ENCODE measurements at places on chromosomes 7 and 10.

- no peak for DNase-seq
These were observed 40.4 kb upstream of the RASGEF1A start for GRCh38 chr10:43307306-43307705.

- no peak for DNase-seq
These were observed 25.5 kb upstream of the C10orf67 start for GRCh38 chr10:23370106-23370505.

GRCh38 chr7:157782041-157782440, 445.2 kb downstream of the DNAJB6 start:
- no peak for DNase-seq

DNA sequence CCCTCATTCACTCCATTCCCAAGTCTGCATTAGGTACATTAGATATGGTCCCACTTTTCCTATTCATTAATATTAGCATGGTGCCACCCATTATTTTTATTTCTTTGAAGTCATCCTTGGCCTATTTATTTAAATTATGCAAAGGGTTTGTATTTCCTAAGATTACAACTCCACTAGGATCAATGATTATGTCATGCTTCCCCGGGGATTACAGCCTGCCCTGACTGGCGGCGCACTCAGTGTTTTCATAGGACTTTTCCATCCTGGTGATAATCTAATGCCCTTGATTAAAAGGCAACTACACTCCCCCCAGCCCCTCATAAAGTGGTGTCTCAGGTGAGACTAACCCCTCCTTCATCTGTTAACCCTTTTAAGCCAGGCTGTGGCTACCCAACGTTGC, 187.2 kb downstream of the POU6F2 start:
- DNase-seq = no peak

DNA sequence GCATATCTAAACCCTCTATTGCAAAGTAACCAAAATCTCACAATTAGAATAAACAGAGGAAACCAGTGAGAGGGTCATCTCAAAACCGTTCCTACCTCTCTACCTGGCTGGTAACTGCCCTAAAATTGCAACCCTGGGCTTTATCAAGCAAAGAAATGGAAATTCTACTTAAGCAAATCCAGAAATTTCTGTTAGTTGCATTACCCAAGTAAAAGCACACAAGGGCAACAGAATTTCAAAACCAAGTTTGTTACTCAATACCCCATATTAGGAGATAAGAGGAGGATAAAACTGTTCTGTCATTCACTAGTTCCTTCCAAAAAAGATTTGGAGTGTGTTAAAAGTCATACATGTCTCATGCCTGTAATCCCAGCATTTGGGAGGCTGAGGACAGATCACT, 195.3 kb downstream of the FAM107B start:
- DNase-seq = no peak

- no peak for DNase-seq
These were observed 260.6 kb downstream of the WDR37 start for GRCh38 chr10:1316809-1317143.

GRCh38 chr10:51663086-51663485, 36.3 kb downstream of the CSTF2T start:
- no peak for DNase-seq

- no peak for DNase-seq
These were observed 446.4 kb downstream of the SDK1 start for GRCh38 chr7:3747467-3747866.

DNA sequence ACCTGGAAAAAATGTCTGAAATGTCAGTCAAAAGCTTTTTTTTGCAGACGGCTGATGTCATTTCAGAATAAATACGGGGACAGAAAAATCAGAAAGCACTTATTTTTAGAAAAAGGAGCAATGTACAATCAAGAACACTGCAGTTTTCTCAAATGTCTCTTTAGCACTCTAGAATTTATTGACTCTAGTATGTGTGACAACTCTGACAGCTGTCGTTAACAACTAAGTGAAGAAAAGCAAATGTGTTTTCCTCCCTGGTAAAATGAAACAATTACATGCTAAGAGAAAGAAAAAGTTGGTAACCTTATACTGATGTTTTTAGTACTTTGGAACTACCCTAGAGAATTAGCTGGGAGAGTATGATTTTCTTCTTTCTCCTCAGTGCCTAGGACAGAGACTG, 497.4 kb downstream of the GRM8 start:
- no peak for DNase-seq

DNA sequence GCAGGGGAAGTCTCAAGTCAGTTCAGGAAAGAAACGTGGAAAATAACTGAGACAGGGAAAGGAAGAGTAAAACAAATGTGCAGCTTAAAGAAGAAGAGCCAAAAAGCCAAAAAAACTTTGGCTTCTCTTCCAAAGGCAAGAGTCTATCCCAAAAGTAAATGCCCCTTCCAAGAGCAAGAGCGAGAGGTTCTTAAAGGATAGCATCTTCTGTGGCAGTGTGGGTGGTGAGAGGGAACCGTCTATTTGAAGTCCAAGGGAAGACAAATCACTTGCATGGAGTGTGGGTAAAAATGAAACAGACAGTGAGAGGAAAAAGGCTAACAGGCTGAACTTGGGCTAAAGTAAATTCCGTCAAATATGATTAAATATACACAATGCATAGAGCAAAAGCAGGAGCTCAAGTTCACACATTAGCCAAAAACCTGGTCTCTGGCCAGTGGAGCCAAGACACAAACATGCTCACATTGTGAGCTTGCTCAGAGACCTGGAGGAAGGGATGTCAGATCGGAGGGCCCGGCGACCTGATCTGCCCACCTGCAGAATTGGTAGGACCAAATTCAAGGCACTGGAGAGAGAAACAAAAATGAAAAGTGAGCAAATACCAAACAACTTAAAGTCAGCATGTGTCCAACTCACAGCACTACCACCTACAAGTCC, 87.0 kb downstream of the PIK3CG start:
- no peak for DNase-seq

GRCh38 chr7:28292834-28293526, 112.4 kb upstream of the JAZF1 start:
- no peak for DNase-seq

DNA sequence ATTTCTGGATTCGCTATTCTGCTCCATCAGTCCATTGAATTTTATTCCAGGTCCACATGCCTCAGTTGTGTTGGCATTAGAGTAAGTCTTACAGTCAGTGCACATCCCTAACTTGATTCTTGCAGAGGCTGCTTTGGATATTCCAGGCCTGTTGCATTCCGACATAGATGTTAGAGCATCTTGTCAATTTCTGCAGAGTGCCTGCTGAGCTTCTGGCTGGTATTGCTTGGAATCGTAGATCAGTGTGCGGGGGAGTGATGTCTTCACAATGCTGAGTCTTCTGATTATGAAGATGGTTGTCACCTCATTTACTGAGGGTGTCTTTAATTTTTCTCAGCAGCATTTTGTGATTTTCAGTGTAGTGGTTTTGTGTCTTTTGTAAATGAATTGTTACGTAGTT, 45.2 kb downstream of the INPP5A start:
- no peak for DNase-seq

GRCh38 chr10:63769367-63769766, 248.2 kb downstream of the REEP3 start:
- DNase-seq = no peak

DNA sequence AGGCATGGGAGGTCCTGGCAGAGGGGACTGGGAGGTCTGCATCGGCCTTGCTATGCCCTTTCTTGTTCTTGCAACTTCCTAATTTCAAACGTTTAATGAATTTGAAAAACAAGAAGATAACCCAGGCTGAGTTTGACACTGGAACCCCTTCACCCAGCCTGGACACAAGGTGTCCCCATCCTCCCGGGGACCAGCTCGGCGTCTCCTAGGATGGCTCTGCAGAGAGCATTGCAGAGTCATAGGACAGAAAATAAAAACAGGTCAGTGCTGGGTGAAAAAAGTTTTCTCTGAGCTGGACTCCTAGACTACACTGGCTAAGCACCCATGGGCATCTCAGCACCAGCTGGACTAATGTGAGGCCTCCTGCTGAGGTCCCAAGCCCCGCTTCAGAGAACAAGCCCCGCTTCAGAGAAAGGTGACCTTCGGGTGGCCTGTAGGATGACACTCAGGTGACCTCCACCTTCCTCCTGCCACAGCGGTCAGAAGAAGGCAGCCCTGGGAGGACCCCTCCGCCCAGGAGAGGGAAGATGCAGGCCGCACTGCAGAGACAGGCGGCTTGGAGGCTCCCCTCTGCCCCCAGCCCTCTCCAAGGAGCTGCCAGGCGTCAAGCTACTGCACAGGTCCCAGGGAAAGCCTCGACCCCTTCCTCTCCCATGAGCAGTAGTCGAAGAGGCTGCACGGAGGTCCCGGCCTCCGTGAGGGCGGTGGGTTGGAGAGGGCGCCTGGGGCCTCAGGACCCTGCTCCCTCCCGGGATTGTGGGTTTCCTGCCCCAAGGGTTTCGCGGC, 9.3 kb upstream of the UNCX start:
- DNase-seq = no peak

GRCh38 chr10:18144928-18145327, 4.7 kb downstream of the CACNB2 start:
- DNase-seq = no peak

DNA sequence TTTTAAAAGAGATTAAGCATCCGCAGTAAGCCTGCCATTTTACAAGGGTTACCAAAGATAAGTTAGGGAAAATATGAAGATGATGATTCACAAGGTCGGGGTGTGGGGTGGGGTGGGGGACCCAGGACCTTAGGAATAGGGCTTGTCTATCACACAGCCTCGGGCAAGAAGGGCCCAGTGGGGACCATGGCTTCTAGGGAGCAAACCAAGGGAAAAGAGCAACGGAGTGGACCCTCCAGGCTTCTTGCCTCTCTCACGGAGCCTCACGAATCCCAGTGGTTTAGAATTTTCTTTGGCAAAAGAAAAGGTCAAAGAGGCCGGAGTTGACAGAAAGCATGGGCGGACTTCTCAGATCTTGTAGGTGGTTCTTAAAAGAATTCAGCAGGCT, 1.3 kb downstream of the PRKCQ start:
- DNase-seq = no peak

GRCh38 chr10:71920540-71921323, 43.5 kb upstream of the CHST3 start:
- no peak for DNase-seq

GRCh38 chr10:86266446-86267242, 100.0 kb downstream of the GRID1 start:
- no peak for DNase-seq

DNA sequence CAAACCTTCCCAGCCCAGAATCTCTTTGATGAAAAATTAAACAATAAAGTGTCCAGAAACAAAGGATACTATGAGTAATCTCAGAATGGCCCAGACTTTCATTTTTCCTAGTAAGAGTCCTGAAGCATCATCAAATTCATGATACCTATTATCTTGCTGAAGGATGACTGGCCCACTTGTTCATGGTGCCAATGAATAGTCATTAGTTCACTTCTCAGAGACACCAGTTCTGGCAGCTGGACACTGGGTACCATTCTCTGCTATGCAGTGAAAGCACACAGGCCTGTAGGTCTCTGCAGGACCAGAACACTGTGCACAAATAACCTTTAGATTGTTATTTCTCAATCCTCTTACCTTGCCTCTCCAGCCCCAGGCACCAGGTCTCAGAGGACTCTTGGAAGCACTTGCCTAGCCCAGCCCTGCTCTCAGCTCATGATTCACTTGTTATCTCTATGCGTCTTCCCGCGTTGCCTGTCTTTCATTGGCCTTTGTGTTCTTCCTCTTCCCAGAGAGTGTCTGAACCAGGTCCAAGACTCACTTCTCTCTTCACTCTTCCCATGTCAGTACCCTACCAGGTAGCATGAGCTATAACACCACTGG, 98.1 kb upstream of the AGBL3 start:
- DNase-seq = no peak

- no peak for DNase-seq
These were observed 416.7 kb downstream of the TFEC start for GRCh38 chr7:115613836-115614235.

- no peak for DNase-seq
These were observed 9.5 kb downstream of the VTI1A start for GRCh38 chr10:112456533-112456932.

- no peak for DNase-seq
These were observed 128.0 kb downstream of the MBL2 start for GRCh38 chr10:52644373-52645186.

DNA sequence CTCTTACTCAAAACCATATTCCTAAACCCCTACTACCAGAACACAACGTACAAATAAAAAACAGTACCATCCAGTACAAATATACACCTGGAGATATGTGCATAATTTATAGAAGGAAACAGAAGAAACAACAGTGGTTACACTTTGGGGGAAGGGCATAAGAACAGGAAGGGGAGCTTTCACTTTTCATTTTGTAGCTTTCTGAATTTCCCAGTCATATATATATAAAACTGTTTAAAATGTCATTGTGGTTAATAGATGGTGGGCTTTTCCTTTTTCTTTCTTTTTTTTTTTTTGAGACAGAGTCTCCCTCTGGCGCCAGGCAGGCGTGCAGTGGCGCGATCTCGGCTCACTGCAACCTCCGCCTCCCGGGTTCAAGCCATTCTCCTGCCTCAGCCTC, 47.2 kb downstream of the MALSU1 start:
- no peak for DNase-seq

DNA sequence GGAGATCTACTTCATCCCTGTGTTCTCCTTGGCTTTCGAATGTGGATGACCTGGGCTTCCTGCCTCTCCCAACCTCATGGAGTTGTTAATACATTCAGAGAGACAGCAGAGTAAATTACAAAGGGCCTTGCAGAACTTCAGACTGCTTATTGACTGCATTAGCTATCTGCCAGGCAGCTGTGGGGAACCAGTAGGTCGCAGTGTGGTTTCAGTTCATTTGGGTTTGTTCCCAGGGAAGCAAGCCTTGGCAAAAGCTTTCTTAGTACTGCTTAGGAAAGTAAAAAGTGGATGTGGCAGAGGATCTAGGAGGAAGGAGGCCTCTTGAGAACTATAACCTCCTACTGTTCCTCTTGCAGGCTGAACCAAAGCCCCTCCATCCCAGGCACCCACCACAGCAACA, 9.2 kb downstream of the NPFFR1 start:
- no peak for DNase-seq

DNA sequence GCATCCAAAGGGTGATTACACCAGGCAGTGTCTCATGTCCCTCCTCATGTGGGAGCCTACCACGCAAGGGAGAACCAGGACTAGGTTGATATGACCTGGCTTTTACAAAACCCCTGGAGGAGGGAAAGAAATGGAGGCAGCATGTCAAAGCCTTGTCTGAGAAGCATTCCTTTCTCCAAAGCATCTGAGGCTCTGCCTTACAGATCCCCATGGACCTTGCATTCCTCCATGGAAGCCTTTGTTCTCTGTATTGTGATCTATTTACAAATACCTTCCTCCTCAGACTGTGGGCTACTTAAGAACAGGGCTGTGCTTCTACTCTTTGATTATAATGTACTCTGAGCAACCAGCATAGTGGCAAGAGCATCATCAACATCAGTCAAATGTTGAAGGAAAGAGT, 197.0 kb downstream of the PLXNA4 start:
- no peak for DNase-seq

- DNase-seq = no peak
These were observed 276.9 kb downstream of the GATA3 start for GRCh38 chr10:8331387-8331786.

DNA sequence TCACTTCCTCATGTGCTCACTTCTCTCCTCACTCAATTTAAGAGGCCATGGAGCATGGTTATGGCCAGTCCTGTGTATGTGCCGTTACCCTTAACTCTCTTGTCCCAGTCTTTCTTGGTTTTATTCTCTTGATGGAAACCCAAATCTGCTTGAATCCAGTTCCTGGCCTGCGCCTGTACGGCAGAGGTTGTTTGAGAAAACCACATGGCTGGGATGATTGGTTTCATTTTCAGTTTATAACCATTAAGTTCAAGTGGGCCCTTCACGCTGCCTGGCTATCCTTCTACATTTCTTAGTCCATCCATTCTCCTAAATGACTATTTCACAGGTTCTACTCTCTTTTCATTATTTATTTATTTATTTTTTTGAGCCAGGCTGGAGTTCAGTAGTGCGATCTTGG, 1.6 kb upstream of the ZNF239 start:
- DNase-seq = no peak

- no peak for DNase-seq
These were observed 182.6 kb upstream of the FZD8 start for GRCh38 chr10:35824704-35825103.

Measured in stimulated activated CD8-positive, alpha-beta memory T cell treated with anti-CD3 and anti-CD28 coated beads, Interleukin-15, amount 100 ng/mL, for 4 hours (primary cell).